ENCODE measurements at places on chromosomes 12 and 14. TPM values are rescaled to one million over a fixed set of nuclear protein-coding genes. Genes with fewer than 3 reads are reported as not detected.

The COPS7A gene
- total RNA-seq, result 96.7 TPM

The IQSEC3 gene
- not detected for total RNA-seq

The SIX6 gene
- not detected for total RNA-seq

The ESYT1 gene
- 212 TPM for total RNA-seq

The CLEC6A gene
- total RNA-seq, result not detected

The RDH12 gene
- total RNA-seq, result not detected

The OAS2 gene
- 4.0 TPM for total RNA-seq

All from cardiac atrium fibroblast (primary cell).